ENCODE measurements at places on chromosomes 1 and 21.

GRCh38 chr1:185719021-185719420 lies 15.2 kb upstream of the HMCN1 start:
- DNase-seq: no peak

DNA sequence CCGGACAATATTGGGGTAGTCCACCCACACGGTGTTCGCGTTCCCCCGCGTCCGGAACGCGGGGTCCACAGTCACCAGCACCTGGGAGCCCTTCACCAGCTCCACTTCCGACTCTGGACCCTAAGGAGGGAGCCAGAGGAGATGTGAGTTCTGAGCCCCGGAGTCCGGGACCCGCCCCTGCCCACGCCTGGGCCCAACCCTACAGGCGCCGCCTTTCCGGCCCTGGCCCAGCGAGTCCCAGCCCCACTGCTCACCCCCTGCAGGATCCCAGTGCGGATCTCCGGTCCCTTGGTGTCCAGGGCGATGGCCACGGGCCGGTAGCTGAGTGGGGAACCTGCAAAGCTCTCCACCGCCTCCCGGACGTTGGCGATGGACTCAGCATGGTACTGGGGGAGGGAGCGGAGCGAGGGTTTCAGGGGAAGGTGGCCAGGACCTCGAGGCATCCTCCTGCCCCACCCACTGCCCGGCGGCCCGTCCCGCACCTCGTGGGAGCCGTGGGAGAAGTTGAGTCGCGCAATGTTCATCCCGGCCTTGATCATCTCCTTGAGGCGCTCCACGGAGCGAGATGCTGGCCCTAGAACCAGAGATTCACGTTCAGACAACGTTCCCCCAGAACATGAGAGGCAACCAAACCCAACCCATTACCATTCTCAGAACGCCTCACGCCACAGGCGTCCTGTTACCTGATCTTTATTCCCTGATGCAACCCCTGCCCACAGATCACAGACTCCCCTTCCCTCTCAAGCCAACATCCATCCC lies 5.9 kb downstream of the PKLR start:
- no peak for DNase-seq

- no peak for DNase-seq
Measured at GRCh38 chr1:114061121-114061830, 82.0 kb downstream of the OLFML3 start.

GRCh38 chr1:53107570-53108322 lies 34.7 kb downstream of the SLC1A7 start:
- DNase-seq: no peak

DNA sequence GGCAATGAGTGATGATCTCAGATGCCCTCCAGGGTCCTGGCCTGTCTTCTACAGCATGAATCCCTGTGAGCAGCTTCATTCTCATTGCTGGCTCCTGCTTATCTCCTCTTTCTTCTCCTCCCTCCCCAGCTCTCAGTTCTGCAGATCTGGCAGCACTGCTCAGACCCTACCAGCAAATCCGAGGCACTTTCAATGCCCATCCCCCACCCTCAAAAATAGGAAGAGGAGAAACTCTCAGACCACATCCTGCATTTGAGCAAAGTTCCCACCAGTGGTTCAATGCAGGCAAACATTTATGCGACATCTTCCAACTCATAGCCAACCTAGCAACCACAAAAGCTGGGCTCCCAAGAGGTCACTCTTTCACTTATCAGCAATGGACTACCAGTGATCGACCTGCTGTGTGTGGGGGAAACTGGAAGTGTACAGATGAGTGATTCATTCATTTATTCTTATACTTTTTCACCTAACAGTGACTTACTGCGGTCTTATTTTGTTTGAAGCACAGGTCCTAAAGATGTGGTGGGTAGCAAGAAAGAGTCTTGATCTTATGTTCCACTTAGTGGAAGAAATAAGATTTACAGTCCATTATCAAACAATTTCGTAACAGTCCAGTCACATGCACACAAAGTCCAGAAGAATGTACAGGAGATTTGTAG lies 5.8 kb upstream of the CHI3L2 start:
- DNase-seq: no peak

- DNase-seq: no peak
Measured at GRCh38 chr1:8354038-8354437, 36.1 kb downstream of the SLC45A1 start.

GRCh38 chr1:33280091-33280661 lies 23.9 kb downstream of the ZNF362 start:
- no peak for DNase-seq

GRCh38 chr21:29639366-29640079 lies 300.3 kb downstream of the GRIK1 start:
- no peak for DNase-seq

DNA sequence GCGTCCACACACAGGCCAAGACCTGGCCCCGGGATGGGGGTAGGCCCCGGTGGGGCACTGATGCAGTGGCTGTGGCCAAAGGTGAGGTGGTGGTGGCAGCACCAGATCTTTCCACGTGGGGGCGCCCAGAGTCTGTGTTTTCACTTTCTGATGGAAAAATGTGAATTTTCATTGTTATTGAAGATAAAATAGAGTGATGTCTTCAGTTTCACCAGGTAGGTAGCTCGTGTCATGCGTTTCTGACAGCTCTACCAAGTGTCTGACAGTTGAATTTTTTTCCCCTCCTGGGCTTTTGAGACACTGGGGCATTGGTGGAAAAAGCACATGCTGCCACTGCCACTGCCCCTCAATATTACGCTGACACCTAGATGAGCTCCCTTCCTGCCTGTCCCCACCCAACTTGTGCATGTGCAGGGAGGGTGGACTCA lies 40.0 kb upstream of the MAGOH start:
- no peak for DNase-seq

DNA sequence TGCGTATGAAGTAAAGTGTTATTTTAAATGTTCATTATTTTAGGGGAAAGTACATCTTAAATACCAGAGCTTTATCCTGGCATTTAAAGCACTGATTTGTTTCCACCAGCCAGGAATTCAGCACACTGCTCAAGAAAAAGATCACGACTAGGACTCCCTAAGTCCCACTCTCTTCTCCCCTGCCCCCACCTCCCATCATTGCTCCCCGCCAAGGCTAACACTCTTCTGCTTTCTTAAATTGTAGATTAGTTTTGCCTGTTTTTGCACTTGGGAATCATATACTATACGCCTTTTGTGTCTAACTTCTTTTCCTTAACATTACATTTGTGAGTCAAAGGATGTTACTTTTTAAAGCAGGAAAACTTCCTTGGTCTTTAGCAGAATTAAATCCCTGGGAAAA lies 37.5 kb upstream of the C1orf105 start:
- DNase-seq: no peak

- no peak for DNase-seq
Measured at GRCh38 chr1:26288311-26288941, 8.5 kb downstream of the SH3BGRL3 start.

- DNase-seq: no peak
Measured at GRCh38 chr1:199616947-199617346, 410.6 kb upstream of the NR5A2 start.

DNA sequence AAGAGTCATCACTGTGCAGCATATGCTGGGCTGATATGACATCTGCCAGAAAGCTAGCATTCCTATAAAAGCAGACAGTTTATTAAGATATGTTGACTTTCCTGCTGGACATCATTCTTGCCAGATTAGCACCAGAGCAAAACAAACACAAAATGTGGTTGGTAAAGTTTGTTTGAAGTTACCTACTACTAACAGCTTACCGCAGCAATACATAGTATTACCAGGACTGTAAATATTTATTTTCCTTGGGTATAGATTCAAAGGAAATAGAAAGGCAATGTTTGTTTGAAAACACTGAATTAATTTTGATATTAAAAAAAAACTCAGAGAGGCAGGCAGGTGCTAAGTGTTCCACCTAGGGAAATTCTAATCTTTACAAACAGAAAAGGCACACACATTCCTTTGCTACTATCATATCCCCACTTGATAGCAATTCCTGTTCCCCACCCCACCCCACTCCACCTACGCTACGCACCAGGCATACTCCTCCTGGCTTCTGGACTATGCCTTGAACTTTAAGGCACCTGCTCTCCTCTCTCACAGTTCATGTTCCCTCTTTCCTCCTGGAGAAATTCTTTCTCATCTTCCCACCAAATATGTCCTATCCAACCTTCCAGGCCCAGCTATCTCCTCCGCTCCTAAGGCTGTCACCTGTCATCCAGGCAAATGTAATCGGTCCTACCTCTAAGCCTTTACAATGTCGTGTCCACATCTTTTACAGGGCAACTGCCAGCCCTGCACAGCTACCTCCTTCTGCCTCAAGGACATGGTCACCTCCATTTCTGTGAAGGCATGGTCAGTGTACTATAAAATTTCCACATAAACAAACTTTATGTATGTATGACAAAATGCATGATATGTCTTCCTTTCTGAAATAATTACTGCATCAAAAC lies 34.7 kb downstream of the PTPN14 start:
- DNase-seq: no peak

DNA sequence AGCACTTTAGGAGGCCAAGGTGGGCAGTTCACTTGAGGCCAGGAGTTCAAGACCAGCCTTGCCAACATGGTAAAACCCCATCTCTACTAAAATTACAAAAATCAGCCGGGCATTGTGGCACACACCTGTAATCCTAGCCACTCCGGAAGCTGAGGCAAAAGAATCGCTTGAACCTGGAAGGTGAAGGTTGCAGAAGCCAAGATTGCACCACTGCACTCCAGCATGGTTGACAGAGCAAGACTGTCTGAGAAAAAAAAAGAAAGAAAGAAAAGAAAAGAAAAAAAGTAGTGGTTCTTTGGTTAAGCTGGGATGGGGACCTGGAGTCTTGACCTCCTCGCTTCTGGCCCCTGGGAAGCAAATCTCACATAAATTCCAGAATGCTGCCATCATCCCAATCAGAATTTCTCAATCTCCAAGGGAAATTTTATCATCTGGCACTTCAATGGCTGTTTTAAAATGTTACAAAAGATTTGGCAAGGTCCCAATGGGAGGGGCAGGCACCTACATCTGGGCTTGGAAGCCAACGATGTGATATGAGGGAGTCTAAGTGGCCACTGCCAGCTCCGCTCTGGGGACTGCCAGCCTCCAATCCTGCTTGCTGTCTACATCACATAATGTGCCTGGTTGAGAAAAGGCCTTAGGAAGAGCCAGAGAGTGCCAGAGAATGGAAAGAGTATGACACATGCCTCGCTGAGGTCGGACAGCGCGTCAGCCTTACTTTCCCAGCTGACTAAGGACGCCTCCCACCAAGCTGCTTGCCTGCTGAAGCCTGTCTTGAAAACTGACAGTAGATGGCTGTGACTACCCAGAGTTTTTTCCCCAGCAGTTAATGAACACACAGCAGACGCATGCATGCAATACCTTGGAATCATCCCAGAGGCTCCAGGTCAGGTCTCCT lies 42.1 kb upstream of the SRP9 start:
- no peak for DNase-seq

- DNase-seq: no peak
Measured at GRCh38 chr1:27233667-27234048, 774 bp upstream of the WDTC1 start.

- DNase-seq: no peak
Measured at GRCh38 chr1:29344336-29344735, 108.0 kb downstream of the PTPRU start.

GRCh38 chr1:179208681-179209477 lies 20.6 kb downstream of the ABL2 start:
- no peak for DNase-seq

DNA sequence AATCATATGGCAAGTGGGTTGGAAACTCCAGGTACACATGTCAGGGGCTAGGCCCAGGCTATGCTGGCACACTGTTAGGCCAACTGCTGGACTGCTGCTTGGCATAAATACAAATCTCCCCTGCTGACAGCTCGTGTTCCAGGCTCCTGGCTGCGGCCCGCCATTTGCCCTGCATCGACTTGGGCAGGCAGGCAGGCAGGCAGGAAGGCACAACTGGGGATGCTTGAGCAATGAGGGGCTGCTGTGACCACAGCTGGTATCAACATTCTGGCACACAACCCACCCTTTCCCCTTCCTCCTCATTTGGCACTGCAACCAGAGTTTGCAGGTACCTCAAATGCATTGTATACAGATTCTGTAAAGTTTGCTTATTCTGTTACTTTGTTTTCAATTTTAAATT lies 53.2 kb downstream of the SAMSN1 start:
- DNase-seq: no peak

DNA sequence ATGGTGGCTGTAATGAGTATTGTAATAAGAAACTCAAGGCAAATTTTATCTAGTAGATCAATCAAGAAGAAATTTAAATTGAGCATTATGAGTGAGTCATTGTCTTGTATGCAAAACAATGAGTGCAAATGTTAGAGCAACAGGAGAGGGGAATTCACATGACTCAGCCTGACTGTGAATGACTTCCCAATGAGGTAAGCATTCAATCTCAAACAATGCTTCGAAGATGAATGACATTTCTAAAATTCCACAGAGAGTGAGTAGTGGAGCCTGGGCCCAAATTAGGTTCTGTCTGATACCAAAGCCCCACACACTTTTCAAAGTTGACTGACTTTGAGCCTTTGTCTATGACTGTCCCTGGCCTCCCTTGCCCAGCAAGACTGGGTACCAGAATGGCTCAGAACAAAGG lies 738.0 kb downstream of the PTPRU start:
- peak; percentile 47 for DNase-seq

DNA sequence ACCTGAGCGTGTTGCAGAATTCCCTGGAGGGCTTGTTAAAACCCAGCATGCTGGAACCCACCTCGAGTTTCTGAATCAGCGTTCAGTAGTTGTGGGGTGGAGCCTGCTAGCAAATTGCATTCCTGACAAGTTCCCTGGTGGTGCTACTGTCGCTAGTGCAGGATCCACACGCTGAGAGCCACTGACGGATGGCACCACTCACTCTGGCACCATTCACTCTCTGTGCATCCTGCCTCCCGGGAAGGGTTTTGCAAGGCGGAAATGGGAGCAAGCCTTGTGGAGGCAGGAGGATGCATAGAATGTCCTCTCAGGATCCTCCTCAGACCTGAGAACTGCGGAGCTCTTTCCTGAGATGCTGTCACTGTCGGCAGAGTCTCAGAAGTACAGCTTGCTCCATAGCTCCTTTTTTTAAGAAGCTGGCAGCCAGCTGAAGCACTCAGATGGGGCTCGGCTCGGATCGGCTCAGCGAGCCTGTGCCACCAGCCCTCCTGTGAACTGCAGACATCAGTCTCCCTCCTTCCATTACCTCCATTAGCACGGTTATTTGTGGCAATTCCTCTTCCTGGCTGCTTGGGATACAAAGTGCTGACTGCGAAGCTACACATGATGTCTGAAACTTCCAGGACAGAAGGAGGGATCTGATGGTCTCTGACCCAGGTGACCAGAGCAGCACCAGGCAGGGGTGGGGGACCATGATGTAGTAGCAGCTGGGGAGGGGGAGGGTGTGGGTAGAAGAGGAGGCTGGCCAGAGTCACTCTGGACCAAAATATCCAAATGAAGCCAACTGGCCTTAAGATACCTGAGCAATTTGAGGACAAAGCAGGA lies 89.6 kb downstream of the C1orf94 start:
- DNase-seq: no peak

DNA sequence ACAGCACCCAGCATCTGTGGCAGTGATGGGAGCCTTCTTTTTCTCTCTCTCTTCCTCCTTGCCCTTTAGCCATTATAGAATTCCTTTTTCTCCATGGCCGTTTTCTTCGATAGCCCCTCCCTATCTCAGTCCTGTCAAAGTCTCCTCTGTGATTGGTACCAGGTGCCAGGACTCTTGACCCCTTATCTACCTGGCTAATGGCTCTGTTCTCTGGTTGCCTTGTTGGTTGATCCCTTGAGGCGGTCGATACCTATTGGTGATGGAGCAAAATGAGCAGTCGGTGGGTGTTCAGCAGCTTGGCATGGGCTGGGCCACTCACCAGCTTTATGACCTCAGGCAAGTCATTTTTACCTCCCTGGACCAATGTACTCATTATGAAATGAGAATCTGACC lies 2.0 kb downstream of the ATF3 start:
- DNase-seq: no peak

- DNase-seq: no peak
Measured at GRCh38 chr21:36909423-36909822, 57.0 kb downstream of the HLCS start.

- no peak for DNase-seq
Measured at GRCh38 chr21:38788275-38788905, 17.3 kb upstream of the ETS2 start.

All from glomerular endothelial cell (primary cell).